ENCODE measurements at places on chromosomes 12 and 14. TPM values are rescaled to one million over a fixed set of nuclear protein-coding genes. Genes with fewer than 3 reads are reported as not detected.

GRCh38 chr12:38831715-38832114 lies 73.7 kb downstream of the CPNE8 start:
- no peak for DNase-seq

- DNase-seq: no peak
These were observed 120.1 kb downstream of the SMOC1 start for GRCh38 chr14:69999261-69999674.

GRCh38 chr14:105951399-105951798 lies 425.0 kb downstream of the TMEM121 start:
- DNase-seq: no peak

ADAM21 gene
- not detected for total RNA-seq

DNA sequence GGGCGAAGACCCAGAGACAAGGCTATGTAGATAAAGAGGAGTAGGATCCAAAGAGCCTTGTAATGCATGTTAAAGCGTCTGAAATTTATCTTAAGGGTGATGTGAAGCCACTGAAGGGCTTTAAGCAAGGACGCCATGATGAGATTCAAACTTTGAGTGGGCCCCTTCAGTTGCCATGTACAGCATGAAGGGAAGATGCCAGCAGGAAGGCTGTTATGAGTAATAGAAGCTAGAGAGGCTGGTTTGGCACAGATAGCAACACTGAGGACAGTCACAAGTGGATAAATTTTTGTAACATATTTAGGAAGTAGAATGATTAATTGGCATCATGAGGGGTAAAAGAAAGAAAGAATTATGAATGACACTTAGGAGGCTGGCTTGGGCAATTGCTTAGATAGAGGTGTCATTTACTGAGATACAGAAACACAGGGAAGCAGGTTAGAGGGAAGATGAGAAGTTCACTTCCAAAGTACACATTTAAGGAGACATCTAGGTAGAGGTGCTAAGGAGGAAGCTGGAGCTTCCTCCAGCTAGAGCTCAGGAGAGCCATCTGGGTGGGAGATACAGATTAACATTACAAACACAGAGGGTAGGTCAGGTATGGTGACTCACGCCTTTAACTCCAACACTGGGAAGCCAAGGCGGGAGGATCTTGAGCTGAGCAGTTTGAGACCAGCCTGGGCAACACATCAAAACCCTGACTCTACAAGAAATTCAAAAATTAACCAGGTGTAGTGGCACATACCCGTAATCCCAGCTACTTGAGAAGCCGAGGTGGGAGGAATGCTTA lies 13.7 kb downstream of the ATG2B start:
- peak; percentile 50 for DNase-seq

- peak; percentile 92 for DNase-seq
These were observed 91.4 kb downstream of the SETD3 start for GRCh38 chr14:99389174-99389826.

- DNase-seq: no peak
These were observed 434.4 kb downstream of the RGS6 start for GRCh38 chr14:72366619-72367018.

AREL1 gene
- total RNA-seq: 23.6 TPM

AKAP3 gene
- 1.9 TPM for total RNA-seq

HIGD1C gene
- not detected for total RNA-seq

All from GM23338 (cell line).